NCI-H526 (cell line): ENCODE measurements at places on chromosomes 12 and 14.

DNA sequence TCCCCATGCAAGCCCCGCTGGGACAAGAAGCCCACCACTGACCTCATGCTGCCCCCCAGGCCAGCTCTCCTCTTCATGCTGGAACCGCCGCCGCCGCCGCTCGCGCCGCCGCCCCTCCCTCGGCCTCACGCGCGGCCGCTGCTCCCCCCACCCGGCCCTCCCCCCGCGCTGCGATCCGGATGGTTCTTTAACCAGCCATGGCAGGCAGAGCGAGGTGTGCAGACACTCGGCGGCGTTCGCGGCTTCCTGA, at the start of gene DCAF5:
TSS of gene DCAF5 (minus strand) at position 218 of the 250 bp plus-strand sequence. CDS start at position 77, 141 bp downstream.
- DNase-seq, result no peak

- no peak for DNase-seq
Observed at GRCh38 chr14:68807987-68808386, 15.1 kb upstream of the ZFP36L1 start.

- no peak for DNase-seq
Observed at GRCh38 chr12:130976171-130976720, 22.5 kb downstream of the ADGRD1 start.

- DNase-seq, result no peak
Observed at GRCh38 chr12:53049571-53050318, at the start of gene TNS2. Gene TNS2, plus strand, starts transcription at chr12:53050065. Its CDS starts 121 bp downstream, at chr12:53050186.

DNA sequence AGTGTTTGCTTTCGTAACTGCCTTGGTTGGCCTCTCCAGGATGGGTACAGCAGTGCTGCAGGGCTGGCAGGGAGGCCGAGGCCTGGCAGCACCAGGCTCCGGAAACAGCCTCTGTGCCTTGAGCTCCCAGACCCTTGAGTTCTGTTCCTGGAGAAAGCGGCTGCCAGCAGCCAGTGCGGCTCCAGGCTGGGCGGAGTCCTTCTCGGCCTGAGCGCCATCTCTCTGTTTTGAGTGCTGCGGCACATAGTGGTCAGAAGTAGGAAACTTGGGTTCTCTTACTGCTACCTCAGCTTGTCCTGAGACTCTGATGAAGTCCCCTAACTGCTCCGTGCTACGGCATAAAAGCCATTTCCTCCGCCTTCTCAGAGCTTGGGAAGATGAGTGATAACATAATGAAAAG, 65.9 kb downstream of the KCNA1 start:
- peak; percentile 32 for DNase-seq

DNA sequence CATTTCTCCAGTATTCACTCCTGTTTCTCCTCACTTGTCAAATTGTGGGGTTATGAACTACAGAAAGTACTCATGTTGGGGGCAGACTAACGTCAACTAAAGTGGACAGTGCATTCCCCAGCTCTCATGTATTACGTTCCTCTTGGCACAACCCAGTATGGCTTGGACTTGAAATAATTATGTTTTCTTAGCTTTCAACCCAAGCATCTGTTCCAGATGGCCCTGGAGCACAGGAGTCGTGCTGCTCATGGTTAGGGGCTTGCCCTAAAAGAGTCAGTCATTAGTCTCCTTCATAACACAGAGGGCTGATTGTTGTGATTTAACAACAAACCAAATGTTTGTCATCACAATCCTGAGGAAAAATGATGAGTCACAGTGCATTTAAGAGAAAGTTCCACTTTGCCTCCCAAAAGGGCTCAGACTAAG, 154.4 kb downstream of the RPAP3 start:
- no peak for DNase-seq

- peak; percentile 1 for DNase-seq
Observed at GRCh38 chr14:81990312-81990761, 456.7 kb upstream of the SEL1L start.

DNA sequence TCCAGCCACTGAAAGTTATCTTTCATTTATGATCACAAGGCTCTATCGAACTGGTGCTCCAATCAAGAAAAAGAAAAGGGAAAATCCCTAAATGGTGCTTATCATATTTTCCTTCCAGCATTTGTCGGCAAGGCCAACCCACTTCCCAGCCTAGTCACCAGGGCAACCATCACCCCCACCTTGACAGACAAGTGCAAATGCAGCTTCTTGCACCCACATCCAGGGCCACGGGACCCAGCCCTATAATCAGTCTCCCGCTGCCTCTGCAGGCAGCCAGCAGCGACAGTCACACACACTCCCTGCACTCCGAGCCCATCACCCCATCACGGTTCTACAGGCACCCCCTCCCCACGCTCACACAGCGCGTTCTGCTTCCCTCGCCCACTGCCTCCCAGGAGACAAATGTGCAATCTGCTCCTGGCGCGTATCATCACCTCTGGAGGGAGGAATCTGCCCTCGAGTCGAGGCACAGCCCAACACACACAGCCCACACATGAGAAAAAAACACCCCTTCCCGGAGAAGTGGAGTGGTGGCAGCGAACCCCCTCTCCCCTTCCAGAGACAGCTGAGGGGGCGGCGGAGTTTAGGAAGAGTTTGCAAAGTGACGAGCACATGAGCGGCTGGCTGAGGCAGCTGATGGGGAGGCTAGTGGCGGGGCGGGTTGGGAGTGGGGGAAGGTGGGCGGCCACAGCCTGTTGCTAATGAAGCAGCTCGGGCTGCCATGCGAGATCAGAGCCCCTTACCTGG, 9.3 kb upstream of the PPP4R4 start:
- no peak for DNase-seq
